ENCODE measurements at places on chromosomes 2 and 18.

GRCh38 chr18:56322406-56322805, 316.0 kb downstream of the TXNL1 start:
- DNase-seq = no peak

DNA sequence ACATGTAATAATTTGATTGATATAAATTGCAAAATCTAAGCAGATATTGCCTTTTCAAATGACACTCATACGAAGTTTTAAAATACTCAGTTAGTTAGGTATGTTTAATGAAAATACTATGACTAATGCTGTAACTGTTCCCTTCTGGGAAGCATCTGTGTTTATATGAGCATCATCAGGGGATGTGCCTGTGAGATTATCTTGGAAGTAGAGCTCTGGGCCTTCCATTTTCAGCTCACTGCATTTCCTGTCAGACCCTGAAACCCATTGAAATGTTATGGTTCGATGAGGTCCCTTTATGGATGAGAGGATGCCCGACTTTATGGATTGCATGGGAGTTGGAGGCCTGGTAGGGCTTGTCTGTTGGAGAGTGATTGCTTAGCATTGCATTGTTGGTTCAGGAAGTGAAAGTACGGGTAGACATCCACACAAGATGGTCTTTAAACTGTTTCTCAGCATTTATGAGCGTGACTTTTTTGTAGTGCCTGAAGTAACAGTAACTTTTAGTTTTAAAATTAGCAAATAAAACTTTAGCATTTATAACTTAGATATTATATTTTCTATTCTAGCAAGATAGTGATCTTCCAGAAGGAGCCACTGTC, 28.7 kb downstream of the ELP2 start:
- no peak for DNase-seq

DNA sequence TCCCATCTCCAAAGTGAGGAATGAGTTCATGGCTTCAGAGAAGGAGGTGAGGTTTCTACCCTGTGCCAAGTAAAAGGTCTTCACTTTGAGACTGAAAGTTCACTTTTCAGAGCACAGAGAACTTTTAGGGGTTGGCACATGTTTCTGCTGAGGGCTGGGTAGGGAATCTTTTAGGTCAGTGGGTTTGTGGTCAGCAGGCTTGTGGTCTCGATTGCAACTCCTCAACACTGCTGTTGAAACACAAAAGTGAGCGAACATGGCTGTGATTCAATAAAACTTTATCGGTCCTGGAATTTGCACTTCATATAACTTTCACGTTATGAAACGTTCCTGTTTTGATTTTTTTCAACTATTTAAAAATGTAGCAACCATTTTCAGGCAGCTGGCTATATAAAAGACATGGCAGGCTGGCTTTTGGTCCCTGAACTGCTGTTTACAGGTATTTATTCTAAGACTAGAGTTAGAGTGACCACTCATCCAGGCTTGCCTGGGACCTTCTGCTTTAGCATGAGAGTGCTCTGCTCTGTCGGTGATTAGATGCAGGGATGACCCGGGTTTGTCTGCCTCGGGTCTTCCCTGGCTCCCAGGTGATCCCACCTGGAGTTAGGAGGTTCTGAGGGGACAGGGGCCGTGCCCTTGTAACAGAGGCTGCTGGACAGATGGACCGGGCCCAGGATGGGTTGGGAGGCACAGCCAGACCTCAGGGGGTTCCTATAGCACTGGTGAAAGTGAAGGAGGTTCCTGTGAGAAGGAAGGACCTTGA, 62.7 kb upstream of the TAF1B start:
- DNase-seq = no peak

DNA sequence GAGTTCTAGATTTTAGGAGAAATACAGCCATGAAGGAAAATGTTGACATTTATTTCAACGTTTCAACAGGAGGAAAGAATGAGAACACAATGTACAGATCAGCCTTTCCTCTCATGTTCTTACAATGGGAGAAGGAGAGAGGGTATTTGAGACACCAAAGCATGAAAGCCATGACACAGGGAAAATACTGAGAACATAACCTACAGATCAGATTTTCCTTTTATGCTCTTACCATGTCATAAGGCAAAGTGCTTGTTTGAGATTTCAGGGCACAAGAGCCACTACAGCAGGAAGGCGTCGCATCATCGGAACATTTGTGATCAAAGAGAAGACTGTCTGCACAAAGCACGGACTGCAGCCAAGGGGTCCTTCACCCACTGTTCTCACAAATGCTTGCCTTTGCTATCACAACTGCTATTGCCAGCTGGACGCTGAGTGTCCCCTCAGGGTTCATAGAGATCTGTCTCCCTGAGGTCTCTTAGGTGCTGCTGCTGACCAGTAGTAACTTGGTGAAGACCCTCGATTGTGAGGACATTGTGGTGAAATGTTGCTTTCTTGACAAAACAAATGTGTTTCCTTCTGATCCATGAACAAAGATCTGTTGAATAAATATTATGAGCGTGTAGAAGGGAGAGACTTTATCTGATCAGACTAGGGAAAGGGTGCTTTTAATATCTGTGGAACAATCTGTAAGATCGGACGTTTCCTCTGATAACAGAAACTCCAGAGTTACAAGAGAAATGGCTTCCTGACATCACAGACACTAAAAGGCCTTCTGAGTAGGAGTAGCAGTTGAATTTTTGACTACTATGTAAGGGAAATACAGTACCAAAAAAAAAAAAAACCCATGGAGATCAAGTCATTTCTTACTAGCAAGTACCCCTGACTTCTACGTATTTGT, 6.4 kb upstream of the IL1RL1 start:
- DNase-seq = no peak

GRCh38 chr2:150872756-150873395, 385.4 kb upstream of the RND3 start:
- no peak for DNase-seq

All from T follicular helper cell (primary cell).